ENCODE measurements at places on chromosomes 1 and 21. TPM values are rescaled to one million over a fixed set of nuclear protein-coding genes. Genes with fewer than 3 reads are reported as not detected.
A peak's percentile ranks its signal among the peaks of the same experiment; 100 is the strongest.

- DNase-seq, result no peak
Observed at GRCh38 chr1:40404670-40405462, 31.3 kb downstream of the SMAP2 start.

- peak; percentile 32 for DNase-seq
Observed at GRCh38 chr1:92968138-92969032, 7.1 kb upstream of the DIPK1A start.

GRCh38 chr1:209850342-209850979 is 22.7 kb downstream of the UTP25 start:
- no peak for DNase-seq

- no peak for DNase-seq
Observed at GRCh38 chr1:42340093-42340492, 5.1 kb upstream of the FOXJ3 start.

DNA sequence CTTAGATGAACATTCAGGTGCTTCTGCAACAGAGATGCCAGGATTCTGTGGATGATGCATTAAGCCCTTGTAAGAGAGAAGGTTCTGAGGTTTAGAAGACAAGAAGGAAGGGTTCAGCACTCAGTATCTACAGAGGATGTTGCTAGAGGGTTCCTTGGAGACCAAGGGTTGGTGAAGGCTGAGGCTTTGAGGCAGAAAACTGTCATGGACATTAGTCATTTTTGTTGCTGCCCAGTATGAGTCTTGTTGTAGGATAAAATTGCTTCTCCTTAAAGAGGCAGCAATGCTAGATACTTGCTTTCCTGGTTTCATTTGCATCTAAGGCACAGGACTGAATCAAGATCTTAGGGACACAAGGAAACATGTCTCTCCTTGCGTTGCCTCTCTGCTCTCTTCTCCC is 319.4 kb upstream of the NFIA start:
- DNase-seq, result no peak

DNA sequence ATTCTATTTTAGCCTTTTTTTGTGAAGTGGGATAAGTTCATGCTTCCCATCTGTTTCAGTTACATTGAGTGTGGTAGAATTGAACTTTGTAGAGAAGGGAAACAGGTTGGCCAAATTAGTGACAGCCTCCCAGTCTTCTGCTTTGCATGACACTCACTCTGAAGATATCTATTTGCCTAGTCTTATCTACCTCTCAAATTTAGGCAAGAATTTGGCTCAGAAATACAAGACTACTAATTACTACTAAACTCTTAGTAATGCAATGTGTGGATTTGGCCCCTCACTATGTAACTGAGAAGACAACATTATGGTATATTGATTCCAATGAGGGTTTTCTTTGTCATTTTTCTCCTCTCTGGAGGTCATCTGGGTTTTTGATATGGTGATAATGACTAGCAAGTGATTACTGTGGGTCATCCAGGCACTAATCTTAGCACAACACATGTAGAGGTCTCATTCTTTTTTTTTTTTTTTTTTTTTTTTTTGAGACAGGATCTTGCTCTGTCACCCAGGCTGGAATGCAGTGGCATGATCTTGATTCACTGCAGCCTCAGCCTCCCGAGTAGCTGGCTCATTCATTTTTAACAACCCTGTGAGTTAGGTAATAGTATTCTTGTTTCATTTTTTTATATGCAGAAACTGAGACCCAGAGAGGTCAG is 6.3 kb downstream of the FAM20B start:
- DNase-seq, result no peak

- no peak for DNase-seq
Observed at GRCh38 chr1:37753473-37754321, 11.2 kb downstream of the EPHA10 start.

GRCh38 chr1:99818063-99818699 is 32.0 kb upstream of the AGL start:
- DNase-seq, result no peak

- DNase-seq, result no peak
Observed at GRCh38 chr21:35565204-35565611, 495.1 kb downstream of the SETD4 start.

The TINAGL1 gene
- not detected for total RNA-seq

The PYHIN1 gene
- 23.9 TPM for total RNA-seq

The PPFIA4 gene
- total RNA-seq, result 1.5 TPM

The COL8A2 gene
- total RNA-seq, result 0.18 TPM

The TRAF3IP3 gene
- 193 TPM for total RNA-seq

The HTR6 gene
- total RNA-seq, result not detected

The GPR3 gene
- total RNA-seq, result 3.9 TPM
